ENCODE measurements at places on chromosomes 7 and 10.

DNA sequence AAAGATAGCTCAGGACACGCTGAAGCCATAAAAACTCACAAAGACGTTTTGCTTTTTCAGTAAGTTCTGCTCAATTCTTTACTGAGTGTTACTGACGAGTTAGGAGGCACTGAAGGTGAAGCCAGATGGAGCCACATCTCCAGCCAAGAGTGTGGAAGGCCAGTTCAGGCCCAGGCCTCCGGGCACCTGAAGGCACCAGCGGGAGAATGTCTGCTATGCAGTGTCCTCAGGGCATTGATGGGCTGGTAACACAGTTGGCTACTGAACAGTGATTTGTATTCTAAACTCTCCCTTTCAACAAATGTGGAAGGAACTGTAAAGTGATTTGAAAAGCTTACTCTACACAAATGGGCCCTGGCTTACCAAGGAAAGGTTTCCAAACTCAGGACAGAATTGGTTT is 64.8 kb upstream of the SVIL start:
- DNase-seq, result no peak

- no peak for DNase-seq
Observed at GRCh38 chr10:132264966-132265889, 42.5 kb downstream of the STK32C start.

DNA sequence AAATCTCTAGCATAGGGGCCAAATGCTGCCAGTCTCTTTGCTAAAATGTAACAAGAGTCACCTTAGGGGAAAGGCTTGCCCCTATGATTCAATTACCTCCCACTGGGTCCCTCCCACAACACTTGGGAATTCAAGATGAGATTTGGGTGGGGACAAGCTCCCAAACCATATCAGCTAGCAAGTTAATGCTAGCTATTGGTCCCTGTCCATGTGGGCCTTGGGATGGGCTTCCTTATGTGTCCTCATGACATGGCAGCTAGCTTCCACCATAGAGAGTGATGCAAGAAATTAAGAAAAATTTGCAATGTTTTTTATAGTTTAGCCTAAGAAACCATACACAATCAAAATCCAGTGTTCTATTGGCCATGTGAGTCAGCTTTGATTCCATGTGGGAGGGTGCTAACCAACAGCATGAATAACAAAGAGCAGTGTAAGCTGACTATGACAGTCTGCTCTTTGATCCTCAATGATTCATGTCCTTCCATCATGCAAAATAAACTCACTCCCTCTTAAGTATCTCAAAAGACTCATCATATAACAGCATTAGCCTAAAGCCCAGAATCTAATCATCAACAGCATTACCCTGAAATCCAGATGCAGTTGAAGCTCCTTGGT is 21.7 kb upstream of the ZNF365 start:
- DNase-seq, result no peak

- no peak for DNase-seq
Observed at GRCh38 chr7:102926783-102927140, 14.0 kb downstream of the LRRC17 start.

DNA sequence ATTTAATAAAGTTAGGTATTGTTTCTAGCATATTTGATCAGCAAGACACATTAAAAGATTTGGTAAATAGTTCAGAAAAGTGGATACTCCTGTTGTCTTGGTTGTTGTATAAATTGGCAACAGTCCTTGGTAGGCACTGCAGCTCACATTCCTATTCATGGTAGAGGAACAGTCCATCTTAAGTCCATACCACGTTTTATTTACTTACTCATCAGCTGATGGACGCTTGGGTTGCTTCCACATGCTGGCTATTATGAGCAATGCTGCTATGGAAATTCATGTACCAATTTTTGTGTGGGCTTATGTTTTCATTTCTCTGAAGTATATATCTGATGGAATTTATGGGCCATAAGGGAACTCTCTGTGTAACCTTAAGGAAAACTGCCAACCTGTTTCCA is 43.3 kb downstream of the C10orf120 start:
- DNase-seq, result no peak

- no peak for DNase-seq
Observed at GRCh38 chr7:79876848-79877252, 257.8 kb upstream of the GNAI1 start.

DNA sequence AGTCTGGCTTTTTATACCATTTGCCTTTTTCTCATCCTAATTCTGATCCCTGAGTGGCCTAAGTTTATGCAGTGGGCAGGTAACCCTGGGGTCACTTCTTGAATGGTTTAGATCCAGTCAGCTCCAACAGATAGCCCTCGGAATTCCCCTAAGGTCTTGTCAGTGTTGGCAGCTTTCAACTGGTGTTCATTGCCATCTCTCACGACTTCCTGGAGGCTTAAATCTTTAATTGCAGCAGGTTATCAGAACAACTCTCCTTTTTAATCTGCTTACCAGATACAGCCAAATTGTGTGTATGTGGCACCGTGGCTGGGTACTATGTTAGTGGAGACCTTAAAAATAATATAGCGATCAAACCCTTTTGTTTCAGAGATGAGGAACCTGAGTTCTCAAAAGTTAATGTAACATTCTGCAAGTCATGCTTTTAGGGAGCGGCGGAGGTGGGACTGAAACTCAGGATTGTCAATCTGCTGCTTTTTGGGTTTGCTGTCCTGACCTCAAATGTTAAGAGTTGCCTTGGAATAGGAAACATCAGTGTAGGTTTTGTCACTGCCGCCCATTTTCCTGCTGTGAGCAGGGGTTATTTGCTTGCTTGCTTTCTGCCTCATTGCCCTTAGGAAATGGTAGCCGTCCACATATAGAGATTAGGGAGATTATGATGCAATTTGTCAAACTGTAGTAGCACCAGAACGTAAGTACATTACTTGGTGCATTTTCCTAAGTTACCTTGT is 818 bp downstream of the DLD start:
- no peak for DNase-seq

- no peak for DNase-seq
Observed at GRCh38 chr10:121032460-121032859, 181.3 kb downstream of the WDR11 start.

Data from SK-N-MC (cell line).